ENCODE measurements at places on chromosomes 11 and 22. TPM values are rescaled to one million over a fixed set of nuclear protein-coding genes. Genes with fewer than 3 reads are reported as not detected.

KCNQ1OT1 gene
- 7.3 TPM for total RNA-seq

MOGAT2 gene
- total RNA-seq: not detected

SSH3 gene
- total RNA-seq: 11.7 TPM

PIWIL4 gene
- total RNA-seq: 2.7 TPM

TTC36 gene
- total RNA-seq: not detected

MMP12 gene
- total RNA-seq: not detected

KLHDC7B gene
- 2.4 TPM for total RNA-seq

MAPK8IP2 gene
- total RNA-seq: 1.1 TPM
